ENCODE measurements at places on chromosomes 16 and 17.

DNA sequence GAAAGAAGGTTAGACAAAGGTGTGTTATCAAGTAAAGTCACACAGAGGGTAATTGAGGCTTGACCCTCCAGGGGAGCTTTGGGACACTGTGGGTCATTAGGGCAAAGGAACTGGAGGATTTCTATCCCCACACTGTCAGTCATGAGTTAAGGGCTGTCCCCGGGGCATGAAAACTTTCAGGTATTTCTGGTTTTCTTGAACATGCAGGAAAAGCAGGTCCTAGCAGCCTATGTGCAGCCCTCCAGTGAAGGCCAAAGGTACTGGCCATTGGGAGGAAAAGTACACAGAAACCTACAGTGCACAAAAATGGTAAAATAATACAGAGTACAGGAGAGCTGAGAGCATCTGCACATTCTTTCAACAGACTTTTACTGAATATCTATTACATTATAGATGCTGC is 44.4 kb upstream of the SCNN1B start:
- no peak for DNase-seq

- no peak for DNase-seq
These were observed 2.8 kb upstream of the RAPGEFL1 start for GRCh38 chr17:40174514-40174913.

DNA sequence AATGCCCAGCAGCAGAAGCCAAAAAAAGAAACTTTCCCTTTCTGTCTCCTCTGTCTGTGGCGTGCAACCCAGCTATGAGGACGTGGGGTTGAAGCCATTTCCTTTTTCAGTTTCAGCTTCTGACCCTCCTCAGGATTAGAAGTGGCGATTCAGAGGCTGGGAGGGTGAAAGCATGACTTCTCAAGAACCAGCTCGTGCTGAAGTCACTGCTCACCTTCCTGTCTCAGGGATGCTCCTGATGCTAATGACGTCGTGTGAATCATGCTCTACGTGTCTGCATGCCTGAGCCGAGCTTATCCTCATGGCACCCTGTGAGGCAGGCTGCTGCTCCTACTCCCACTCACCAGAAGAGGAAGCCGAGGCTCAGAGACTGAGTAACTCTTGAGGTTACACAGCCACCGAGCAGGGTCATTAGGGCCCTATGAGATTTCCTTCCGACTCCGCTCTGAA is 5.7 kb upstream of the LPO start:
- DNase-seq = peak; percentile 63

- DNase-seq = no peak
These were observed 95.0 kb upstream of the PSMD7 start for GRCh38 chr16:74201576-74201975.

GRCh38 chr17:57256708-57257112 is 387 bp downstream of the MSI2 start:
- DNase-seq = no peak

DNA sequence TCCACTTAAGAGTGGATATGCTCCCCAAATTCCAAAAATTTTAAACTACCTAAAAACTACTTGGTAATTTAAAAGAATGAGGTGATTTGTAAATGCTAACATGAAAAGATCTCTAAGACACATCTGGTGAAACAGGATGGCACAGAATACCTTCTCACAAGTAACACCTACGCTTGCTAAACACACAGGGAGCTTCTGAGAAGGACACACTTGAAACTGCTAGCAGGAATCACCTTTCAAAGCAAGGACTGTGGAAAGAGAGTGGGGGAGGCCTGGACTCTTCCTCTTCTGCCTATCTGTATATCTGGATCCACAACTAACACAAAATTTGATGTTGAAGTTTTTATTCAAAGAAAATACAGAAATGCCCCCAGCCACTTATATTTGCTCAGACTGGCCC is 52.4 kb downstream of the CYTH1 start:
- no peak for DNase-seq

DNA sequence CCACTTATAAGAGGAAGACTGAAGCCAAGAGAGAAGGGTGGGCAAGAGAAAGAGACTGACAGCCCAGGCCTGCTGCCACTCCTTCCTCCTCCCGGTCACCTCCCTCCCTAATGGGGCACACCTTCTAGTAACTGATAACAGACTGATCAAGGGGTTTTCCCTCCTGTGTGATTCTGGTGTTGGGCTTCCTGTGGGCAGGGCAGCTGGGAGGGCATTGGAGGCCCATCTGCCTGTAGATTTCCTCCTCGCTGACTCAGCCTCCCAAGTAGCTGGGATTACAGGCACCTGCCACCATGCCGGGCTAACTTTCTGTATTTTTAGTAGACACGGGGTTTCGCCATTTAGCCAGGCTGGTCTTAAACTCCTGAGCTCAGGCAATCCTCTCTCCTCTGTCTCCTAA is 16.2 kb downstream of the CA4 start:
- peak; percentile 18 for DNase-seq

DNA sequence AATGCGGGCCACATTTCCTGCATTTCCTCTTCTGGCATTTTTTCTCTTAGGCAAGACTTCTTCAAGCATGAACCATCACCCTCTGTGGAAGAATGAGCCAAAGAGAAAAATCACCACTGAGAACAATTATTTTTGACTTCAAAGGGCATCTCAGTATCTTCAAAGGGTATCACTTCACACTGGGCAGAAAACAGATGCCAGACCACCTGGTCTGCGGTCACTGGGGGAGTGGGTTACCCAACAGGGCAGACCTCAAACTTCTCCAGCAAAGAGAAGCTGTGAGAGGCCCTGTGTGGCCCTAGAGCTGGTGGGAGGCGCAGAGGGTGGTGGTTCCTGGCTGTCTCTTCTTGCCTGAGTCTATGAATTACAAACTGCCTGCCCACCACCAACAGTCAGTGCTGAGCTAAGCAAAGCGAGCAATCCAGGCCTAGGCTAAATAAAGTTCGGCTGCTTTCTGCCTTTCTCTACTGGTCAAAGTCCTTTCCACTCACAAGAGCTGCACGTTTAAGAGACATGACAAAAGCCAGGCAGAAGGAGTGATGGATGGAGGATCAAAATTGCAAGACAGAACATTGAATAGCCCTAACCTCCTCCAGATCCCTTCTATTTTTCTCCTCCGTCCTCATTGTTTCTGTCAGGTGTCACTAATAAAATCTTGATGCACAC is 602.7 kb upstream of the CDH5 start:
- no peak for DNase-seq
